ENCODE measurements at places on chromosomes 1 and 21. TPM values are rescaled to one million over a fixed set of nuclear protein-coding genes. Genes with fewer than 3 reads are reported as not detected.

The MSH4 gene
- total RNA-seq, result 0.31 TPM

The JAM2 gene
- under 0.01 TPM for total RNA-seq

The GJB4 gene
- not detected for total RNA-seq

The KRTAP15-1 gene
- total RNA-seq, result not detected

The CNN3 gene
- 4.6 TPM for total RNA-seq

The DSTYK gene
- total RNA-seq, result 16.3 TPM

The EVA1C gene
- total RNA-seq, result 4.9 TPM

The CAMK1G gene
- 0.10 TPM for total RNA-seq

Measured in mononuclear cell (primary cell).